NCI-H2029 (cell line): ENCODE measurements at places on chromosomes 3 and 15.

- no peak for DNase-seq
Observed at GRCh38 chr3:46717447-46718231, at the start of gene PRSS50. TSS of gene PRSS50 (minus strand) at chr3:46717869. CDS start at chr3:46717824, 45 bp downstream.

DNA sequence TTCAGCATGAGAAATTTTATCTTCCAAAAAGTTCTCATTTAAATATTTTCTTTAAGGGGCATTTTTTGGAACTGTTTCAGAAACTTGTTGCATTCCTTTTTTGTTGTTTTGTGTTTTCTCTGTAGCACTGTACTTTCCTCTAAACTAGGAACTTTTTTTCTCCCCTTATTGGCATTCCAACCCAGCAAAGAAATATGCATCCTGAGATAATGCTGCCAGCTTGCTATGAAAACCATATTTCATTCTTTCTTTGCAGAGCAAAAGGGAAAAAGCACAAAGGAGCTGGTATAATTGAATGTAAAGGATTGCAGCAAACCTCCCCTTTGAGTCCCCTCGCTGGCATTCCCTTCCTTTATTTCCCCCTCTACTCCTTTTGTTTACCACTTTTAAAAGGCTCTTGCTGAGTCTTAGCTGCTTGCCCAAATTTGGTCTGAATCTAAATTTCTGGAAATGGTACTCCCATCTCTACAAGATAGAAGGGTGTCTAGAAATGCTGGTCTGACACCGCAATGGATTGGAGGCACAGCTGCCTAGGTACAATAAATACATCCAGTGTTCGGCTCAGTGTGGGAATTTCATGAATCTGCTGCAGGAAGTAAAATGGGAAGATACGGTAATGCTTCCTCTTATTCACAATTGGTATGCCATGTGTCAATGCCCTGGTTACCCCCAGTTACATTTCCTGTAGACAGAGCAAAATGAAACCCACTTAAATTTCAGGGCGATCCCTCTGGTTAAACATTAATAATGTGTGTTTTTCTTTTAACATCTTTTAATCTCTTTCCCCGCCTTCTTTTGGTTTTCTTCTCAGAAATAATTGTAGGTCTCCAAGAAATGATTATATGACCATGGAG is 156.6 kb downstream of the MEIS2 start:
- DNase-seq = no peak

GRCh38 chr3:49787182-49787464 is 781 bp upstream of the IP6K1 start:
- DNase-seq = no peak

- DNase-seq = peak; percentile 9
Observed at GRCh38 chr3:62445275-62445674, 71.9 kb upstream of the FEZF2 start.

GRCh38 chr15:46131876-46132275 is 497.0 kb downstream of the SQOR start:
- DNase-seq = no peak

DNA sequence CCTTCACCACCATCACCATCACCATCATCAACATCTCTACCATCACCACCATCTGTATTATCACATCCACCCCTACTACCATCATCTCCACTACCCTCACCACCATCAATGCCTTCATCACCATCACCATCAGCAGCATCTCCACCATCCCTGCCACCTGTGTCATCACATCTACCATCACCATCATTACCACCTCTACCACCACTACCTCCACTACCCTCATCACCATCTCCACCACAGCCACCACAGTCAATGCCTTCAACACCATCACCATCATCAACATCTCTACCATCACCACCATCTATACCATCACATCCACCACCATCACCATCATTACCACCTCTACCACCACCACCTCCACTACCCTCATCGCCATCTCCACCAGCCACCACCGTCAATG is 196.7 kb downstream of the SHQ1 start:
- DNase-seq = no peak

GRCh38 chr3:44076221-44076829 is 165.4 kb upstream of the TOPAZ1 start:
- peak; percentile 3 for DNase-seq

GRCh38 chr3:11791339-11792200 is 55.1 kb downstream of the TAMM41 start:
- DNase-seq = no peak

DNA sequence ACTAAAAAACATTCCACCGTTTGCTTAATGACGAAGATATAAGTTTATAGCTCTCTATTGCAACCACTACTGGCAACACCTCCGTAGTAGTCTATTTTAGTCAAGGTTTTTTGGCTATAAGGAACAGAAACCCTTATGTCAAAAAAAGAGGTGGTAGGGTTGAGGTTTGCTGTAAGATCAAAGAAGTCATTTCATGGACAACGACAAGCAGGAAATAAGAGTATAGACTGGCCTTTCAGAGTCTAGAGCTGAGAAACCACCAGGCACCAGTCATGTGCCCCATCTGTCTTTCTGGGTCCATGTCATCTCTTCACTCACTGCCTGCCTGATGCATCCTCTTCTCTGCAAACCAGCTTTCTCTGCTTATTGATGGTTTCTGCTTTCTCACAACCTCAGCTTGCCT is 42.7 kb downstream of the THBS1 start:
- no peak for DNase-seq
